ENCODE measurements at places on chromosomes 2 and 18.
A peak's percentile ranks its signal among the peaks of the same experiment; 100 is the strongest.

- DNase-seq: no peak
Measured at GRCh38 chr2:215805493-215805892, 207.9 kb downstream of the MREG start.

DNA sequence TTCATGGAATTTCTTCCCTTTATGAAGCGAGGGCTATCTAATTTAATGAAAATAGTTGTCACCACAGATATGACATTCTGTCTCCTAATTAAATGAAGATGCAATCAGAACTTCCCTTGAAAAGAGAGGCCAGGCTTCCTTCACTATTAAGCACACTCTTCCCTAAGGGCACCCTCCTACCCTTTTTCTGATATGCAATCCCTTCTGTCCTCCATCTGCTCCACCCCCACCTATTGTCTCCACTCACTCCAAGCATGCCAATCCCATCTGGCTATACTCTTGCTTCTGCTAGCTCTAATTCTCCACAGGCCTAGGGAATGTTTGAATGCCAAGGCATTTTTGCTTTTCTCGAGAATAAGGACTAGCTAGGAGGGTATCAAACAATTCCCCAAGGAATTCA, 818.4 kb upstream of the FSHR start:
- no peak for DNase-seq

- no peak for DNase-seq
Measured at GRCh38 chr2:29917781-29918180, 3.6 kb downstream of the ALK start.

- DNase-seq: no peak
Measured at GRCh38 chr2:214019973-214020345, 390.9 kb upstream of the VWC2L start.

DNA sequence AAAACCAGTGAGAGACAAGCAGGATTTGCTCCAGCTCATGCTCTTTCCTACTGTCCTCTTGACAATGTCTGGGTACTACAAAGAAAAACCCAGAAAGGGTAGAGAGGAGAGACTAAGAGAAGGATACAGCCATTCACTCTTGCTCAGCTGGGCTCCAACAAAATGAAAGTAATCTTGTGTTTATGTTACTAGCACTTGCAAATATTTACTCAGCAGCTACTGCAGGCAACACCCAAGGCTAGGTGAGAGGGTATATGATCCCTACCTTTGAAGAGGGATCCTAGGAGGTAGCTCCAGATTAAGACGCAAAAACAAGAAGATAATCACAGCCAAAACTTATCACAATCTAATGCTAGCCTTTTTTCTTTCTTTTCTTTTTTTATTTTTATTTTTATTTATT, 329.6 kb upstream of the ACVR2A start:
- no peak for DNase-seq

DNA sequence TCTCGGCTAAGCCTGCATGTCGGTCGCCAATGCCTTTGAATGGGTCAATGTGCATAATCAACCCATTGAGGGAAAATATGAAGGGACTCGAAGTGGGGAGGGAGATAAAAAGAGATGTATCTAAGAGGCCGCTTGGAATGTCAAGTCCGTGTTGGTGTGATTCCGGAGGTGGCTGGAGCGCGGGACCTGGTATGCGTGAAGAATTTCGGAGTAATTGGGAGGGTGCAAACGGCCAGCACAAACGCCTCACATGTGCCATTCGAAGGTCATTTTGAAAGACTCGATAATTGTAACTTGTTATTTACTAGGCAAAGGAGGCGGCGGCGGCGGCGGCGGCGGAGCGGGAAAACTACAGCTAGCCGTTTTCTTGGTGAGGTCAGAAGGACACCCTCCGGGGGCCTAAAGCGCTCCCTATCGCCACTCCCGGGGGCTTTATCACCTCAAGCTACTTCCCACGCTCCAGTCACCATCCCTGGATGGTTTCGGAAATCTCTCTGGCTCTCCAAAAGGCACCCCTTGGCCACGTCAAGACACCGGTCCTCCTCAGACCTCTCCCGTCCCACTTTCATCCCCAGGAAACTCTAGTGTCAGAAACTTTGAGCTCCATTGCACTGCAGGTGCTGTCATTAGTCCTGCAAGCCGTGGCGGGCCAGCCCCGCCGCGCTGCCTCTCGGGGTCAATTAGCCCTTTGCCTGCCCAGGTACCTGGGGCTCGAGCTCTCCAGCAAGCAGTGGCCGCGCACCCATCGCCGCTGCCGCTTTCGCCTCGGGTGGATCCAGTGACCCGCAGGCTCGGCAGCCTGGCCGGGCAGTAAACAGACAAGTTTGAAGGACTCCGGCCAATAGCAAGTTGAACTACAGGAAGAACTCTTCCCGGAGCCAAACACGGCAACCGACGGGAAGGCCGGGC, 1.5 kb downstream of the ERBB4 start:
- DNase-seq: no peak

DNA sequence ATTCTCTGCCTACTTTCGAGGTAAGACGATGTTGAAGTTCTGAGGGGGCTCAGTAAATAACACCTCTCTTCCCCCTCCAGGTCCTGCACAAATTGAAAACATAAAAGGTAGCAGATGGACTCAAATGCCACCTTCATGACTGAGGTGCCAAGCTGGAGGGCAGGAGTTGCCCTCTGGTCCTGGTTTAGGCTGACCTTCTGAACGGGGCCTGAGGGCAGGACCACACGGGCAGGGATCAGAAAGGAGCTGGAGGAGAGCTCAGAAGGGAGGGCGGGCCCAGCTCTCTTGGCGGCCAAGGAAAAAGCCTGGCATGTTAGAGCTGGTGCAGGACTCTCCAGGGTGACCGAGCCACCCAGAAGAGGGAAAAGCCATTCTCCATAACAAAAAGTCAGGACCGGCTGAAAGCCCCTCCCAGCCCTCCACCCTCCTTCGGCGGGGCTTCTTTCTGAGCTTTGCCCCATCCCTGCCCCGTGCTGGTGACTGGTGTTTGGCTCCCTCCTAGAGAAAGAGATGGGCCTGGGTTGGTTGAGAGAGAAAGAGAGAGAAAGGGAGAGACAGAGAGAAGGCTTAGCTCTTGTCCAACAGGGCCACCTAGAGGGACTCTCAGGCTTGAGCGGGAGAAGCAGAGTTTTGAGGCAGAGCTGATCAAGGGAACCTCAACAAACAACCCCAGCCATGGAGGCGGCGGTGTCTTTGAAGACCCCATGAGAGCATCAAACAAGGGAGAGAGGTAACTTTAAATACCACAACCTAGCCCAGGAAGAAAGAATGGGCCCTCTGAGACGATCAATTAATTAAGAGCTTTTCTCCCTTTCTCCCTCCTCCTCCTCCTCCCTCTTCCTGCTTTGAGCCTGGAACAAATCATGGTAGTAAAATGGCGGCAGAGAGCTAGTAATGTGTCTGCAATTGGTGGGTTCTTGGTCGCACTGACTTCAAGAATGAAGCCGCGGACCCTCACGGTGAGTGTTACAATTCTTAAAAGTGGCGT, 50.8 kb downstream of the WIPF1 start:
- no peak for DNase-seq

GRCh38 chr2:211654211-211654780, 884.3 kb downstream of the ERBB4 start:
- no peak for DNase-seq

DNA sequence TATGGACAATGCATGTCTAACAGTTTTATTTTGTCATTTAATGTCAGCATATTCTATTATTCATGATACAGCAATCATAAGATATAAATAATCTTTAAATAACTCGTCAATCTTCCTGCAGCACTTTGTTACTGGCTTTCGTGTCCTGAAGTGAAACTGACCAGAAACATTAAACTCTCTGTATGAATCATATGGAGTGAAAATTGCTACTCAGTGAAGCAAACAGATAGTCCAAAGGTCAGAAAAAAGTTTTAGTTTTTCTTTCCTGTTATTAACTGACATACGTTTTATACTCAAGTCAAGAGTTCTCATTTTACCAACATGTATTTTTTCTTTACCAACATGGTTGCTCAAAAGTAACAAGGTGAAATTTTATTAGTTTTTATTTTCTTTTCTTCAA, 106.8 kb upstream of the GALNT5 start:
- no peak for DNase-seq

- DNase-seq: peak; percentile 9
Measured at GRCh38 chr18:70004696-70005095, 57.0 kb upstream of the CD226 start.

DNA sequence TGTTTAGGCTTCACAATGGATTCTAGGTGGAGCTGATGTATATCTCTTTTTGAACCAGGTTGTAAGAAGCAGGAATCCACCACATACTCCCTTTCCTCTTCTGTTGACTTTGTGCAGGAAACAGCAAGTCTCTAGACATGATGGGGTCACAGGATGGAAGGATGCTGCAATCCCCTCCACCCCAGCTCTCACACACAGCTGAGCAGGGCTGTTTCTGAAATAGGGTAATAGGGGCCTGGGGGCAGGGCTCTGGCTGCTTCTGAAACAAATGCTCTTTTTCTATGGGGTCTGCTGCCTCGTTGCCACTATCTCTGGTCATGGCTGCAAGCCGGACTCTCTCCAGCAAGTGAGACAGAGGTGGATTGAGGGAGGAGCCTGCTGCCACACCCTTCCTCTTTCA, 148.9 kb downstream of the SOX11 start:
- no peak for DNase-seq

GRCh38 chr2:126913329-126913728, 14.6 kb downstream of the TEX51 start:
- DNase-seq: no peak

DNA sequence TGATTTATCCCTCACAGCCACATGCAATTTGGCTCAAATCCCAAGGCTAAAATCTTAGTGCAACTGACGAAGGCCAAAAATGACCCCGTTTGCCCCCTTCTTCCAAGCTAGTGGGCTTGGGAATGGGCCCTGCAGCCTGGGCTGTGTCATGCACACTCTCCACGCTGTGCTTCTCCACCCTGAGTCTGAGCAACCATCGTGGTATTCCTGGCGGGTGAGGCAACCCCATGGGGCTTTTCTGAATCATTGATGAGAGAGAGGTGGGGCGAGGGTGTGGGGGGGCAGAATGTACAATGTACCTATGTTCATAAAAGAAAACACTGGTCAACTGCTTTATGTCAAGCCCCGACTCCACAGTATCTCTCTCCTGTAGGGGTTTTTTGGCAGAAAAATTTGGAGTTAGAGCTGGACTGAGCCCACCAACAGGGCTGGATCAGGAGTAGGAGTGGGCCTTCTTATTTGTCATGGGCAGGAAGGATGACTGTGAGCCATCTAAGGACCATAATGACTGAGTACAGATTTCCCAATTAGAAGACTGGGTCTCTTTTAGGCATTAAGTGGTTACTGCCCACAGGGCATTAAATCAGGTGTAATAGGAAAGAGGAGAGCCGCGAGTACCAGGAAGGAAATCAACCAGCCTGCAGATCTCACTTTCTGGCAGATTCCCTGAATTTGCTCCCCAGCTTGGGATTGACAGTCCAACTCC, 8.9 kb downstream of the SULT1C2 start:
- no peak for DNase-seq

DNA sequence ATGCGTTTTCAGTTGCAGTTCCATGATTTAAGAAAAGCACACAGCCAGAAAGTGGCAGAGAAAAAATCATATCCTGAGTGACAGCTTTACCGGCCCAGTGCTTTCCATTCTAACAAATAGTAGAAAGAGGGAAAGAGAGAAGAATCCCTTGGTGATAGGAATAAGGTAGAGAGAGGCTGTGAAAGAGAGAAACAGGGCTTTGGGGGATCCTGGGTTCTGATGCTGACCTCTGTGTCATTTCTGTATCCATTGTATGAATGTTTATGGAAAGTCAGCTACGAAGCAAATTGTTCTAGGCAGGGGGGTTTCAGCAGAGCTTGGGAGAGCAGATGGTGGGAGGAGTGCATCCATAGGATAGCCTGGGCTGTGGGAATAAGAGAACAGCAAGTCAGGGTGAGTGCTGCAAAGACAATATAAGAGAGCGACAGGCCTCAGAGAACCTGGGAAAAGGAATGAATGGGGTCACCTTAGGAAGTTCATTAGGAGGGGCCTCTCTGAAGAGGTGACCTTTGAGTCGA, 203.4 kb upstream of the TNP1 start:
- DNase-seq: no peak

GRCh38 chr18:48672671-48673340, 134.0 kb downstream of the CTIF start:
- no peak for DNase-seq

GRCh38 chr2:162044586-162044985, 29.4 kb downstream of the DPP4 start:
- no peak for DNase-seq

DNA sequence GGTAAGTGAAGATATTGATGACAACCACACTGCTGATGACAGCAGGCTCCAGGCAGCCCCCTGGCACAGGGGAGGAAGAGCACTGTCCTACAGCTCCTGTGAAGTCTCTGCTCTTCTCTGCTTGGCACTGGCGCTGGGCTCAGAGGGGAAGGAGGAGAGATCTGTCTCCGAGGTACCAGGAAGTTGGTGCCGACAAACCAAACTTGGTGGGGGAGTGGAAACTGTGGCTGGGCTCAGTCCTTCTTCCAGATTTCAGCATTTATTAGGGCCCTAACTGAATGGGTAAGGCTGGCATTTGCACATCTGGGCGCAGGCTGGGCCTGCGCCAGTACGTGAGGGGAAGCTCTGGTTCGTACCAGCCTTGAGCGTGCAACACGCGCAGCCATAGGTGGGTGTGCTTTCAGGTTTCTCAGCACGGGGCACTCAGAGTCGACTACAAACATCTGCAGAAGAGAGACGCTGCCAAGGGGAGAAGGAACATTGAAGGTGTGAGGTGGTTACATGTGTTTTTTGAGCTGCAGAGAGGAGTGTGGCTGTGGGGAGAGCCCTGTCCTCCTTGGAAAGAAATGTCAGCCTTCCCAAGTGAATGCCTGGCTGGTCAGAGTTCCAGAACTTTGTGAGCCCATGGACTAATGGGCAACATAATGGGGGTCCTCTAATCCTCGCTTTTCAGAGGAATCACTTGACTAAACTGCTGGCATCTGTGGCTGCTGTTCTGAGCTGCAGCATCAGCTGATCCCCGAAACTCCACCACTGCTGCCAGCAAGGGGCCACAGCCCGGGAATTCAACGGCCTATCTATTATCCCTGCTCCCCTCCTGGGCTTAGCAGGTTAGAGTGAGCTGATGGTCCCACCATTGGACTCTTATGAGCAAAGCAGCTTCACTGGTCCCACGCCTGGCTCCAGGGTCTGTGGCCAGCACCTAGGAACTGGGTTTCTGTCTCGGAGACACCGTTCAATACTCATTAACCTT, 55.2 kb upstream of the SEMA4C start:
- no peak for DNase-seq

GRCh38 chr2:186554429-186554828, 35.4 kb upstream of the ITGAV start:
- DNase-seq: no peak

DNA sequence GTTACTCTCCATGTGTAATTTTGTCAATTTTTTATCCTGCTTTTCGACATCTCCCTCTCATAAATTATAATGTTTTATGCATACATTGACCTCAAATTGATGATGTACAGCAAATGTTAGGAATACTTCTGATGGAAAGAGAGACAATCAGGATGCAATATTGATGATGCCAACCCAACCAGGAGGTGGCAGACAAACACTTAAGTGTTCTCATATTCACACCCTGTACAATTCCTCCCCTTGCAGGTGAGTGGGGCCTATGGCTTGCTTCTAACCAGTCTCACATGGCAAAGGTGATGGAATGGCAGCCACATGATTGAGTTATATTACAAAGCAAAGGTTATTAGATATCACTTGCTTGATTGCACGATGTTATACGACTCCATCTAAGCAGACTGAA, 594.3 kb upstream of the REG3G start:
- no peak for DNase-seq

GRCh38 chr2:151051574-151052220, 210.0 kb downstream of the RBM43 start:
- no peak for DNase-seq

- peak; percentile 84 for DNase-seq
Measured at GRCh38 chr18:24426398-24427294, at the start of gene IMPACT. Gene IMPACT, plus strand, starts transcription at chr18:24426670. Its CDS starts 87 bp downstream, at chr18:24426757.

All from right lung (tissue), 10 donors.